Common myeloid progenitor, CD34-positive (primary cell): ENCODE measurements at places on chromosomes 3 and 15.

DNA sequence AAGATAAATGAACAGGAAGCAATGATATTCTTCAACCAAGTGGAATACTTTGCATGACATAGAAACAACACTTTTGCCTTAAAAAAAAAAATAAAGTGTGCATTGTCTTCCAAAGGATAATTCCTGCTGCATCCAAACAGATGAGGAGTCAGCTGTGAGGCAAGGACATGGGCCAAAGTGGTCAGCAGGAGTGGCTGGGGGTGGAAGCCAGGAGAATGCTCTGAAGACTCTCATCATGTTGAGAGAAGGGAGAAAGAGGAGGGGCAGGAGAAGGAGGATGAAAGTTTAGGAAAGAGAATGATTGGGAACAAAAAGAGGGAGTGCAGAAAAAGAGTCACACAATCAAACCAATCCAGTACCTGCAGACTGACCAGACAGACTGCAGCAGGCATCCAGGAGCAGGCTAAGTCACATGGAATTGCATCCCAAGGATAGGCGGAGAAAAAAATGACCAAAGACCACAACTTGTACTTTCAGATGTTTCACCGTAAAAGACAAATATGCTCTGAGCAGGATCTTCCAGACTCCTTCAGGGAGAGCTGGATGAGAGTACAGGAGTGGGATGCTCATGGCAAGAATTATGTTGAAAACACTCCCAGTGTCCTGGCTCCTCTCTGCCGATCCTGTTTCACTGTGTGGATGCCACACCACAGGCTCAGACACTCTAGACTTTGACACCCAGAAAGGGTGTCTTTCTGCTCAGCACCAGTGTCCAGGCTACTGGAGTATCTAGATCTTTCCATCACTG lies 11.9 kb downstream of the ABI3BP start:
- no peak for DNase-seq

GRCh38 chr3:65356331-65357248 lies 668.8 kb upstream of the ADAMTS9 start:
- DNase-seq: no peak

GRCh38 chr3:177498037-177498857 lies 301.0 kb upstream of the TBL1XR1 start:
- peak; percentile 52 for DNase-seq

DNA sequence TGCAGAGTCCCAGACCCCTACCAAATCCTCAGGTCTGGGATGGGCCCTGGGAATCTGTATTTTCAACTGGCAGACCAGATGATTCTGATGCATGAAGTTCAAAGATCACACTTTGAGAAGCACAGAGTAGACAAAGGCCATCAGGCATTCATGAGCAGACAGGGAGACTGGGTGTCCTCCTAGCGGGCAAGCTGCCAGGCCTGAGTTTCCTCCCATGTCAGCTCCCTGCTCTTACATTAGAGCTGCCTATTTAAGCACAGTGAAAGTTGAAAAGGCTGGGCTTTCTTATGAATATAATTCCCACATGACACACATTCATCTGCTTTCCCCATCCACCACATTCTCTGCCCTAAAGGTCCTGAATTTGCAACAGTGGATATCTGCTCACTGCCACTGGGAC lies 14.0 kb downstream of the CAPN3 start:
- DNase-seq: no peak

- DNase-seq: no peak
Observed at GRCh38 chr15:22942306-22942855, 37.8 kb downstream of the CYFIP1 start.

DNA sequence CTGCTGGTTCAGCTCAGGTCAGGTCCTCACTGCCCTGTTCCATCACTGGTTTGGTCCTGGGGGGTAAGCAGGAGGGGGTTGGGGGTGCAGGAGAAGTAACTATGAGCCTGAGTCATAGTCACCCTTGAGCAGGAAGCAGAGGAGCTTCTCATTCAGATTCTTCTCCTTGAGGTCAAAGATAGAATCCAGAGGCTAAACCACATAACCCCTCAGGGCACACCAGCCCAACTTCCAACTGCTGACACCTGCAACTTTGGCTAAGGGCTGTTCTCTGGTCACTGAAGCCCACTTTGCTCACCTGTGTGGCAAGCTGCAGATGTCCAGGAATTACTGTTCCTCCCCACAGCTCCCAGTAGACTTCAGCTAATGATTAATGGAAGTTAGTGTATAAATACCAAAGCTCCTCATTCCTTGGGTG lies 48.8 kb upstream of the LRRFIP2 start:
- DNase-seq: peak; percentile 48

DNA sequence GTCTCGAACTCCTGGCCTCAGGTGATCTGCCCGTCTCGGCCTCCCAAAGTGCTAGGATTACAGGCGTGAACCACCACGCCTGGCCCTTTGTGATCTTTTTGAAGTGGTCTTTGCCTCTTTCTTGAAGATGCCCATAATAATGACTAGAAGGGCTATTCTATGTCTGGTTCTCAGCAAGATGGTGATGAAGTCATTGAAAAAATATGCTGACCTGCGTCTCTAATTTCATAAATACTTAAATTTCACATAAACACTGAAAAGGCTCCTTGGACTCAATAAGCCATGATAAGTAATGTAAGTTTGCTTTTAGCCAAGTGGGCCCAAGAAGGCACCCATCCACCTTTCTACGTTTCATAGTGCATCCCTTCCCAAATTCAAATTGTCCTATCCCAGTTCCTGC lies 775 bp upstream of the MAPK6 start:
- DNase-seq: no peak

- no peak for DNase-seq
Observed at GRCh38 chr3:191094057-191094845, 104.8 kb upstream of the OSTN start.

DNA sequence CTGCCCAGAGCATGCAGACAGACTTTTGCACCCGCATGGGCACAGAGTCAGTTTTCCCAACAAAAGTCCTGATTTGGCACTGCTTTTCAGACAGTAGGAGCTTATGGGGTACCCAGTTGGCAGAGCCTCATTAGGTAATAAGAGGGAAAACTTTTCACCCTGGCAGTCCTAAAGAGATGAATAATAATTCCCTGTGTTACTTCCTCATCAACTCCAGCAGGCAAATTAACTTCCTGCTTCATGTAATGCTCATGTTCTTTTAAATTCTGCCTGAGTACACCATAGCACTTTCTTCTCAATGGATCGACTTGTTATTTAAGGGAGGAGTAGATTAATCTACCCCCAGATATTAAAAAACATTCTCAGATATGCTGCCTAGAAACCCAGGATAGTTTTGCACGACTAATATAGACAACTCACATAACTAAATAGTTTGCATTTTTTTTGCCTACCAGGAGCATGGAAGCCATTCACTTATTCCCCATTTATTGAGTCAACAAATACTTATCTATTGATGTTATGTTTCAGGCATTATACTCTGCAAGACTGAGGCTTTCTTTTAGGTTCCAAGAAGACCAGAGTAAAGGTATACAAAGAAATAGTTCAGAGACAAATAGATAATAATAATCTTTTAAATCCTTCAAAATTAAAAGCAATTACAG lies 214.5 kb downstream of the KCNMB2 start:
- no peak for DNase-seq

DNA sequence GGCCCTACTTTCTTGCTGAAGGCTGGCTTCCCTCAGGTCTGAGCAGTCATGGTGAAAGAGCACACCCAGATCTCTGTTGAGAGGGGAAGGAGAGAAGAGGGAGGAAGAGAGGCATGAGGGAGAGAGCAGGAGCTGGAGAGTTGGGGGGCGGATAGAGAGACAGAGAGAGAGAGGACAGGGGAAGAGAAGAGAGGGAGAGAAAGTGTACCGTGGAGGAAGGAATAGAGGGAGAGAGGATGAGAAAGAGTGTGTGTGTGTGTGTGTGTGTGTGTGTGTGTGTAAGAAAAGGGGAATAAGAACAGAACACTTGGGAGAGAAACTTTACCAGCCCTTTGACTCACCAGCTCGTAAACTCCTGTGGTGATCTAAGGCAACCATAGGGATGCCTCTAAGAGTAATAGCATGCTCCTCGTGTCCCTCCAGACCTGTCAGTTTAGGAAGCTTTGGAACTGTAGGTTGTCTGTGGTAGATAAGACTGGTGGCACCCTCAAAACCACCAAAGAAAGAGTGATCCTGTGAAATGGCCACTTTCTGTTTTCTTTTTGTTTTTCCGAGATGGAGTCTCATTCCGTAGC lies 18.2 kb downstream of the ZNF592 start:
- DNase-seq: no peak
